ENCODE measurements at places on chromosomes 5 and 9. TPM values are rescaled to one million over a fixed set of nuclear protein-coding genes. Genes with fewer than 3 reads are reported as not detected.
A peak's percentile ranks its signal among the peaks of the same experiment; 100 is the strongest.

- peaks cover 34% of the 10 kb centered on the region for H3K4me1 ChIP-seq
- H3K36me3 ChIP-seq: peaks cover 17% of the 10 kb centered on the region
- H3K27ac ChIP-seq: peak overlapping the region; percentile 79
- no peak overlapping the region for H3K4me3 ChIP-seq
- DNase-seq: no peak
Measured at GRCh38 chr5:95817430-95817829, 5.1 kb downstream of the GLRX start.

GRCh38 chr9:119736491-119737454, 367.5 kb upstream of the BRINP1 start:
- H3K4me1 ChIP-seq: no peaks in the 10 kb centered on the region
- H3K27me3 ChIP-seq: no peaks in the 10 kb centered on the region
- H3K4me3 ChIP-seq: no peak overlapping the region
- DNase-seq: no peak
- H3K27ac ChIP-seq: no peak overlapping the region

DNA sequence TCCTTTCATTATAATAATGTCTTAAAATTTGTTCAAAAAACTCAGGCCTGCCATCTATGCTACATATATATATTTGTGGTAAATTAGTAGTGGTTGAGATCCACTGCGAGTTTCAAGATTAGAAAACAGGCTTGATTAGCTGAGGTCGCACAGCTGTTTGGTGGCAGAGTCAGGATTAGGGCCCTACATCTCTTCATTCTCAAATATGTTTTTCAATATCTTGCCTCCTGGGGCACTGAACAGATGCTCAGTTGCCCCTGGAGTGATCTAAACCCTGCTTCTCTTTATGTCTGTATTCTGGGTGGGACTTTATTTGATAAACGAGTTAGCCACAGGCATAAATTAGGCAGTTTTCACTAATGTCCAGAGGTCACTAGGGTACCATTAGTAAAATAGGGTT, 27.8 kb upstream of the CEP120 start:
- peaks cover 5% of the 10 kb centered on the region for H3K4me1 ChIP-seq
- H3K27me3 ChIP-seq: peaks cover under 1% of the 10 kb centered on the region

- peaks cover 7% of the 10 kb centered on the region for H3K36me3 ChIP-seq
- H3K27me3 ChIP-seq: no peaks in the 10 kb centered on the region
Measured at GRCh38 chr9:107484117-107484723, 5.3 kb downstream of the KLF4 start.

- no peaks in the 10 kb centered on the region for H3K27me3 ChIP-seq
- no peak overlapping the region for H3K4me3 ChIP-seq
- no peak for DNase-seq
- H3K27ac ChIP-seq: peak overlapping the region; percentile 89
- H3K4me1 ChIP-seq: peaks cover 14% of the 10 kb centered on the region
Measured at GRCh38 chr5:99019812-99020697, 91.2 kb upstream of the CHD1 start.

GRCh38 chr5:40688996-40689395, 9.3 kb downstream of the PTGER4 start:
- peaks cover 43% of the 10 kb centered on the region for H3K4me1 ChIP-seq
- H3K4me3 ChIP-seq: no peak overlapping the region
- H3K27ac ChIP-seq: no peak overlapping the region
- peaks cover 8% of the 10 kb centered on the region for H3K36me3 ChIP-seq
- DNase-seq: no peak
- no peaks in the 10 kb centered on the region for H3K27me3 ChIP-seq

- H3K36me3 ChIP-seq: peaks cover 13% of the 10 kb centered on the region
- H3K4me3 ChIP-seq: no peak overlapping the region
- H3K27ac ChIP-seq: peak overlapping the region; percentile 78
- no peaks in the 10 kb centered on the region for H3K27me3 ChIP-seq
- peaks cover 57% of the 10 kb centered on the region for H3K4me1 ChIP-seq
Measured at GRCh38 chr5:138351056-138351455, 1.4 kb upstream of the KDM3B start.

Gene F12
- 2.1 TPM for total RNA-seq

Gene ADAMTS16
- total RNA-seq: 12.8 TPM

Gene ANGPTL2
- total RNA-seq: 39.0 TPM

Gene IRX2
- total RNA-seq: 9.1 TPM
